ENCODE measurements at places on chromosomes 12 and 14.

DNA sequence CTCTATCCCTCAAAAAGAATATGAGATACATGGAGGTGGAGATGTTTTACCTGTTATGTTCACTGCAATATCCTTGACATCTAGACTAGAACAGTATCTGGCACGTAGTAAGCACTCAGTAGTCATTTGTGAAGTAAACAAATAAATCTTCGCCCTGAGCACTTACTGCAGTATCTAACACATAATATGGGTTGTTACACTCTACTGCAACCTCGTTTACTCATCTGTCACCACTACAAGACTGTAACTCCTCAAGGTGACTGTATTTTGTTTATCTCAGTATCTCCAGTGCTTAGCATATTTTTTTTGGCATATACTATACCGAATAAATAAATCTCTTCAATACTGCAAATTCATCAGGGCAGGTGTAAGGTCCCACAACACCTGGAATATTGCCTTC lies 66.1 kb downstream of the WASHC3 start:
- DNase-seq, result no peak

DNA sequence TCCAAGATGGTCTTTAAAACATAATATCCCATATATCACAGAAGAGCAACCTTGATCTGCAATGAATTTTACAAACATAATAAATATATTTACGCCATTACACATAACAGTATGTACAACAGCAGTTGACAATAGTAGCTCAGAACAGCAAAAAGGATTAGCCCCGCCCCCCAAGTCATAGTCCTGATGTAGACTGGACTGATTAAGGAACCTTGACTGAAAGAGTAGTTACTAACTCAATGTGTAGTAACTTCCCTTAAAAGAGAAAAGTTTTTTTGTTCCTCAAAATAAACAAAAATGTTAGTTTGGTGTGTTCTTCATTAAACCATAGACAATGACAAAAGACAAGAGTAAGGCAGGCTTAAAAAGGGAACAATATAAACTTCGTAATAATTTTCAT lies 44.5 kb downstream of the GTF2A1 start:
- no peak for DNase-seq

GRCh38 chr12:14562279-14562678 lies 5.4 kb downstream of the PLBD1 start:
- no peak for DNase-seq

DNA sequence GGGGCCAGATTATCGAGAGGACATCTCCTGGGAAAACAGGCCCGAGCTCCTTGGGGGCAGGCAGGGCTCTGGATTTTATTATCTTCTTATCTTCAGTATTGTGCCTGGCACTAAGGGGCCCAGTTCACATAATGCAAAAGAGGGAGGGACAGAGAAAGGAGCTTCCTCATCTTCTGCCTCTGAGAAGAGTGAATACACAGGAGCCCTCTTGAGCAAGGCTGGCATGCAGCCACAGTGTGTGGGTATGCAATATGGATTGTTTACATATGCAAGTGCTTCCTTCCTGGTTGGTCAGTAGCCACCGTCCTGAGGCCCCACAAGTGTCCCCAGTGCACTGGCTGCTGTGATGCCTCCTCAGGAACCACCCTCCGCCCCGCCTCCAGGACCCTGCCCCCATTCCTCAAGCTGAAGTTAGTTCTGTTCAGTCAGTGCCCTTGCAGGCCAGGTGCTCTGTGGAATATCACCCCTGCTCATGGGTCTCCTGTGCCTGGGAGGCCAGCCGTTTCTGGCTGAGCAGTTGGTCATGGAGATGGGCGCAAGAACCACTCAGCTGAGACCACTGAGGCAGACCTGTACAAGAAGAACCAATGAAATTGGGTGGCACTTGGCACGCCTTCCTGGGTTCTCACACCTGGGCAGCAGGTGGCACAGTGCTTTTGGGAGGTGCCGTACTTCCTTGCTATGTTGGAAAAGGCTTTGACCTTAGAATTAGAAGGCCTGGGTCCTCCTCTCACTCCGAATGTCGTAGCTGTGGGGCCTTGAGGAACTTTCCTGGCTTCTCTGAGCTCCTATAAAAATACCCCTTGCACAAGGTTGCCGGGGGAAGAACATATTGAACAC lies 35.1 kb upstream of the ACTN1 start:
- DNase-seq, result peak; percentile 12

- DNase-seq, result no peak
These were observed 130.2 kb downstream of the PELI2 start for GRCh38 chr14:56248442-56248841.

DNA sequence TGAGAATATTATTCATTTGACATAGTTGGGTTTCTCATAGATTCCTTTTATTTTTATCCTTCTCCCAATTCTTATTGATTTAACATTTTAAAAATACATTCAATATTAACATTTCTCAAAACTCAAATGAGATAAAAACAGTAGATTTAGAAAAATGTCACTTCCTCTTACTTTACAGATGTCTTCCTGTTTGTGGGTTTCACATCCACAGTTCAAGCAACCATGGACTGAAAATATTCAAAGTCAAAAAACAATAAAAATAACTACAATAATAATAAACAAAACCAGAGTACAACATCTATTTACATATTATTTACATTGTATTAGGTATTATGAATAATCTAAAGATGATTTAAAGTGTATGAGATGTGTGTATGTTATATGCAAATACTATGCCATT lies 111.3 kb upstream of the SLC16A7 start:
- no peak for DNase-seq

- DNase-seq, result no peak
These were observed 67.4 kb upstream of the POC1B start for GRCh38 chr12:89593233-89593632.

GRCh38 chr14:71163842-71164629 lies 256.8 kb downstream of the PCNX1 start:
- DNase-seq, result no peak

DNA sequence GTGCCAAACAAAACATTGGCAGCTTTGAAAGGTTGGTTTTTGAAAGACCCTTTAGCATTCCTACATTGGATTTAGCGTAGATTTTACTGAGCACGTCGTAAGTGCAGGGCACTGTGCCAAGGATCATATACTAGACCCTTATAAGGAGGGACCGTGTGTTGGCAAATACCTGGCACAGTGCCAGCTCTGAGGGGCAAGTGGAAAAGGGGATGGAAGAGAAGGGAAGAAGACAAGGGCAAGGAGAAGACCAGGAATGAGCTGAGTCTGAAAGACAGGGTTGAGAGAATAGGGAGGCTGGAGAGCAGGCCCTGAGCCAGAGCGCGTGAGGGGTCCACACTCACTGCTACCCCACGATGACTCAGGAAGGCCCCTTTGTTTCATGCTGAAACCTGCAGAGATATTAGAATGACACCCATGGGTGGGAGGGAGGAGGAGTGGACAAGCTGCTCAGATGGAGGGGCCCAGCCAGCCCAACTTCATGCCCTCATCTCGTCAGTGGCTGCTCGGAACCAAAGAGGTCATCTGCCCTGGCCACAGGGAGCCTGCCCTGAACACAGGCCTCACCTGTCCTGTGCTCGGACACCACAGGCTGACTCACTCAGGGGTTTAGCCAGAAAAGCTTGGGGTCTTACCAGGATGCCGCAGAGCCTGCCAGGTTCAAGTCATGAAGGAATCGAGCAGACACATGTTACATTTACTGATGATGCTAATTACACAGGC lies 25.0 kb downstream of the RAB35 start:
- DNase-seq, result no peak

GRCh38 chr14:24806061-24806678 lies 172.2 kb upstream of the GZMB start:
- peak; percentile 2 for DNase-seq

DNA sequence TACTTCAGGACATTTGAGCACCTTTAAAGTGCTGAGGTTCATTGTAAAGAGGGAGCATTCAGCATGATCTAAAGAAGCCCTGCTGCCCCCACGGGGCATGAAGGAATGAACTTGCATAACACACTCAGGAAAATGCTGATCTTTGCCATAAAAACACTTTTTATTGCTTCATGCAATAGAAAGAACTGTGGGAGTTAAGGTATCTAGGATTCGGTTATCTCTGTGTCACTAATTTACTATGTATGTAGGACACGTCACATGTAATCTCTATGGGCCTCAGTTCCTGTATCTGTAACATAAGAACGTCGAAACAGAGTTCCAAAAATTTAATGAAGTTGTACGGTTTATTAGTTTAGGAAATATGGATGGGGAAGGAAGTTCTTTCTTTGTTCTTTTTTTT lies 33.0 kb downstream of the BTBD7 start:
- DNase-seq, result no peak

GRCh38 chr14:33464254-33464962 lies 486.5 kb downstream of the EGLN3 start:
- no peak for DNase-seq

GRCh38 chr14:89720076-89720687 lies 234.3 kb downstream of the EFCAB11 start:
- no peak for DNase-seq

DNA sequence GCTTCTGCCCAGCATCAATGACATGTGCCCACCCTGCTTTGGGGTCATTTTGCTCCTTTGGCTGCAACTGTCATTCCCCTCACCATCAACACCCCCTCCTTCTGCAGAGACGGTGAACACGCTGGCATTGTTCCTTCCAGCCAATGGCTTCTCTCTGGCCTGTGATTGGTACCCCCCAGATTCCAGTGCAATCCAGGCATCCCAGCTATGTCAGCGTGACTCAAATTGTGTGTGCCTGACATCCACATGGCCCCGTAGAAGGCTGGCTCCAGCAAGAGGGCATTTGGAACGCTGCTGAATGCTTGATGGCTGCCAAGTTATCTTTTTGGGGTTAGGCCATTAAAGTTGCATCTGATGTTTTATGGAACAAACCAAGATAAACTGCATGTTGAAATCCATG lies 21.0 kb upstream of the CCND2 start:
- DNase-seq, result no peak

DNA sequence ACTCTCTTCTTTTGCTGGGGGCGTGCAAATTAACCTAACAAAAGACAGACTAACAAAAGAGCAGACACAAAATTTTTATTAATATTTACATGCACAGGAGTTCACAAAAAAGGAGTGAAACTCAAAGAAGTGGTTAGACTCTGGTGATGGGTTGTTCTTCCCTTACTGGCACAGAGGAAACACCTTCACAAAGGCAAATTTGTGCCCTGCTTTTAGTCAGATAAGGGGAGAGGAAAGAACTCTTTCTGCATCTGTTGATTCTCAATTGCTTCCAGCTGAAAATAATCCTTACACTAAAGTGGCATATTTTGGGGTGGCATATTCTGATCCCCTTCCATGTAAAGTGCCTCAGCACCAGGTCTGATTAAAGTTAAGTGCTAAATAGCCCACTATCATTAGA lies 190.2 kb upstream of the AMIGO2 start:
- DNase-seq, result no peak

DNA sequence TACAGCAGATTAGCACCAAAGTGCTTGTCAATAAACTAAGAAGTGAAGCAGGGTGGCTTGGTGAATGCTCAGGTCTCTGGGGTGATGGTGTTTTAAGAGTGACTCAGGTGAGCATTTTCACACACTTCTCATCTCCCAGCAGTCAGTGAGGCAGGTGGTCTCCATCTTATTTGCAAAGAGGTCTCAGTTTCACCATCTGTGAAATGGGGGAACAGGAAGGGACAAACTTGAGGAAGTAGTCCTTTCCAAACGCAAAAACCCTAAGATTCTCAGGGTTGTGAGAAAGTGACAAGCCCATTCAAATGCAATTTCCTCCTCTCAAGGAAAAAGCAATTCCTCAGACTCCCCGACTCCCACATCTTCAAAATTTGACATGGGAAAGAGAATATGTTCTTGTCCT lies 54.1 kb downstream of the CMKLR1 start:
- no peak for DNase-seq

- DNase-seq, result no peak
These were observed 33.6 kb downstream of the KCNA1 start for GRCh38 chr12:4943067-4943937.

DNA sequence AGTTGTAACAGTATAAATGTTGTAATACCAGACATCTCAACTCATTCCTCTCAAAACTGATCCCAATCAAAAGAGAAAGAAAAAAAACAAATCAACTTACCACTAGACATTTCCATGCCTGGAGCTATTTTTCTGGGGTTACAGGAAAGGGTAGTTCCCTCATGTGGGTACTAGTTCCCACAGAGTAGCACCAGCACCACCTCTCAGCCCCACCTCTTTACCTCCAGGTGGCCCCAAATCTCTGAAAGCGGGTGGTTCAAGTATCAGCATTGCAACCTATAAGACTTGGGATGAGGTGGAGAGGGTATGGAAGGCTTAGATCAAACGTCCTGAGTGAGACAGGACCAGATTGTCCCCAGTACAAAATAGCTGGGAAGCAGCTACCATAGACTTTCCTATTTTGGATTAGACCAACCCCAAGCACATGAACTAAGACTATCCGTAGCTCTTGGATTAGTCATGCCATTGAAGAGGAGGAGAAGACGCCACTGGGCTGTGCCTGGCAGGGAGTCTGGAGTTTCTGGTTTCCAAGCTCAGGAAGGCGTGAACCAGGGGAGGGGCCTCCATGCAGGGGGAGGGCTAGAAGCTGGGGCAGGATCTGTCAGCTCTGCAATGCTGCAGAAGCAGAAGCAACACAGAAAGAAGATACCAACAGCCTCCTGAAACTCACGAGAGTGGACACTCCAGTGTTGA lies at the start of gene SLC39A2:
SLC39A2 (plus strand) TSS at position 620 of the 693 bp plus-strand sequence. CDS start 154 bp downstream, outside the sequence.
- no peak for DNase-seq

- no peak for DNase-seq
These were observed 39.1 kb downstream of the TSPAN9 start for GRCh38 chr12:3116106-3116844.

DNA sequence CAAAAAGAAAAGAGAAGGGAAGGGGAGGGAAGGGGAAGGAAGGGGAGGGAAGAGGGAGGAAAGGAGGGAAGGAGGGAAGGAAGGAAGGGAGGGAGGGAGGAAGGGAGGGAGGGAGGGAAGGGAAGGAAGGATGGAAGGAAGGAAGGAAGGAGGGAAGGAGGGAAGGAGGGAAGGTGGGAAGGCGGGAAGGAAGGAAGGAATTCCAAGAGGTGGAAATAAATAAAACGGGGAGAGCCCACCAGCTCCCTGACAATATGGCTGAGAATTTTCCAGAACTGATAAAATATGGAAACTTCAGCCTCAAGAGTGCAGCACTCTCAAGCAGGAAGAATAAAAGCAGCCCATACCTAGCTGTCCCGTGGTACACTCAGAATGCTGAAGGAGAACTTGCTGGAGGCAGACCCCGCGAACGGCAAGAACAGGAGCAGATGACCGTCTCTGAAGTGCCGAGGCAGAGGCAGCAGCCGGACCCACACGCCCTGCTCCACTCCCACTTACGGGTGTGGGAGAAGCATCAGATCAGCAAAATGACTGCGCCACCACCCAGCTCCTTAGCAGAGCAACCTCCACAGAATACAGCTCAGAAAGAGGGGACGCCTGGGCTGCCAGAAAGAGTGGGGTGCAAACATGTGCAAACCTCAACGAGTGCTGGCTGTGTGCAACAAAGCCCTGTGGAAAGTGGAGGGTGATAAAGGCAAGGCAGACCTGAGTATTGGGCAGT lies 34.1 kb upstream of the INF2 start:
- DNase-seq, result no peak

DNA sequence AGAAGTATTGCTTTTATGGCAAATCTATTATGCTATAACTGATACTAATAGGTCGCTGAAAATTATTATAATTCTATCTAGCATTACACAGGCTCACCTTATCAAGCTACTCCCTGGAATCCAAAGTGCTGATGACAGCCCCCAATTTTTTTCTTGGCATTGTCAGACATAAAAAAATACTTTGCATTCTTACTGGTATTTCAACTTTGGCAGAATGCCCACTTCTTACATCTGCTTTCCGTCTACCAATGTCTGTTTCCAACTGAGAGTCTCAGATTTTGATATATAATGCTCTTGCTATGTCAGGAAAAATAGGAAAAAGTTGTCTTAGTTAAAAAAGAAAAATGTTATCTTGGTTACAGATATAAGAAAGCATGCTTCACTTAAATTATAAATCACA lies 615.4 kb downstream of the C12orf50 start:
- DNase-seq, result no peak

GRCh38 chr12:120979220-120979861 lies 998 bp downstream of the HNF1A start:
- no peak for DNase-seq
